WERI-Rb-1 (cell line): ENCODE measurements at places on chromosomes 13 and 19.
A peak's percentile ranks its signal among the peaks of the same experiment; 100 is the strongest.

GRCh38 chr19:32308431-32309077 is 36.9 kb upstream of the ZNF507 start:
- no peak for DNase-seq

DNA sequence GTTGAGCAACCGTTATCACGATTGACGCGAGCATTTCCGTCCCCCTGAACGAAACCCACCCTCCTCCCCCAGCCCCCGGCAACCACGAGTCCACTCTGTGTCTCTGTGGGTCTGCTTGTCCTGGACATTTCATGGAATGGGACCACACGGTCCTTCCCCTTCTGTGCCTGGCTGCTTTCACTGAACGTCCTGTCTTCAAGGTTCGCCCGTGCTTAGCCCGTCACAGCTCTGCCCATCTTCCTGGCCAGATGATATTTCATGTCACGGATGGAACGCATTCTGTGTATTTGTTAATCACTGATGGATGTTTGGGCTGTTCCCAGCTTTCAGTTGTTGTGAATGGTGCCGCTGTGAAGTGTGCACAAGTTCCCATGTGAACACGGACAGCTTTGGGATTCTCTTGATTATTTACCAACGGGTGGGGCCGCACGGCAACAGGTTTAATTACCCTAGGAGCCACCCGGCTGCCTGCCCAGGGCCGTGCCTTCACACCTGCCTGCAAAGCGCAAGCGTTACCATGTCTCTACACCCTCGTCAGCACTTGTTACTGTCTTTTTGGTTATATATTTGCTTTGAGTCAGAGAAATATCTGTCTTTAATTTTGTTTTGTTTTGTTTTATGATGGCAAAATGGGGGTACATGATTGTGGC is 42.5 kb downstream of the RASA3 start:
- DNase-seq = peak; percentile 8

DNA sequence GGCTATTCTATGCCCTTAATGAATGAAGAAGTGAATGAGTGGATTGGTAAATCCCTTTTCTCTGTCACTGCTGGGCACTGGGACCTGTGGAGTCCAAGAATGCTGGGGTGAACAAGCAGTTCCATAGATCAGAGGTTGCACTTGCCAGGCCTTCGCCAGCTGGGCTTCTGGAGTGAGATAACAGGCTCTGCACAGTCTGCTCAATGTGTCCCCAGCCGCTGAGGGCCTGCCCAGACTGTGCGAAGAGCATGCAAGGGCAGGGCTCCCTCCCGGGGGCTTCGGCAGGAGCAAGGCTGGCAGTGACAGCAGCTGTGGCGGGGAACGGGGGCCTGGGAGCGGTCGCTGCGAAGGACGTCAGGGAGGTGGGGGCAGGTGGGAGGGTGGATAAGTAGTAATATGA is 51.3 kb downstream of the ZNF536 start:
- DNase-seq = peak; percentile 28

DNA sequence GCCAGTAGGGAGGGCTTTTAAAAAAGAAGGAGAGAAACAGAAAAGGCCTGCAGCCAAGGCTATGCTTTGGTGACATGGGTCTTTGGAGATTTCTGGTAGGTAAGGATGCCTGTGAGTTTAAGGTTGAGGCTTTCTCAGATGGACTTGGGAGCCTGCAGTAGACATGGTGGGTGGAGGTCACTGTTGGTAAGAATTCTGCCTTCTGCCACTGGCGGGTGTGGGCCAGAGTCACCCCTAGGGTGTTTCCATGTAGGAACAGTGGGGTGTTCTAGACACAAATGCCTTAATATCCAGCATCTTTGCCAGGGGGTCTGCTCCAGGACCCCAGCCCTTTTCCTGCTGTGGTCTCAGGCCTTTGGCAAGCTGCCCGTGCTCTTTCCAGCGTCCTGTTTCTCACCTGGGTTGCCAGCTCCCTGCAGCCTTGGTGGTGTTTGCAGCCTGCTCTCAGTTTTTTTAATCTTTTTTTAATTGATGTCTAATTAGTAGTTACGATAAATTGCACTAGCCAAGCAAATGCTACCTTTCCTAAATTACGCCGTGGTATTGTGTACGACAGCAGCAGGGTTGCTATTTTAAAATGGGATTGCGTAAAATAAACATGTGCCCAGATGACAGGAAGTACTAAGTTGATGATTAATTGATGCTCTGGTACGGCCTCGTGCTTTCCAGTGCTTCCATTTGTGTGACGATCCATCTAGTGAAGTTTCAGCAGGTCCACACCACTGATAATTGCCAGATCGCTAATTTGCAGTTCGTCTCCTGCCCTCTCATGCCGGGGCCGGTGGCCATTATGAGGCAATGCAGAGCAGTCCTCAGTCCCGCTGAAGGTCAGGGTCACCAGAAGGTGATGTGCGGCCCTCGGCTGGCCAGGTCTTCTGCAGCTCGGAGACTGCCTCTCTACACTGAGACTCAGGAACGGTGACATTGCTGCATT is 35.3 kb upstream of the NPAS1 start:
- DNase-seq = no peak

GRCh38 chr13:98507282-98507797 is 69.6 kb downstream of the STK24 start:
- no peak for DNase-seq

GRCh38 chr19:5676105-5676771 is 4.1 kb downstream of the MICOS13 start:
- no peak for DNase-seq

DNA sequence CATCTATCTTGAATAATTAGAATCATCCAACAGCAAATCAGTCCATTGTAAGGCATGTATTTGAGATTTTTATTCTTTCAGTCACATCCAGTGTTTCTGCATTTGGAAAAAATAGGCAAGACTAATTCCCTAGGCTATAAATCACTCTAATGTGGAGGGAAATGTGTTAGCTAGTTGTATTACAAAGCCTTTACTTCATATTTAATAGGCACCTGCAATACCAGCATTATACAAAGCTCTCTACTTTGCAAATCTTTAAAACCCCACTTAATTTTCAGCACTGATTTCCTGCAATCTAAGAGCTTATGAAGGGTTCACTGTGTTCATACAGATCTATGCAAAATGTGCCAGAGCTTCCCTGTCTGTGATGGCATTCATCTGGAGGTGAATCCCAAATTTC is 12.3 kb downstream of the PCDH9 start:
- DNase-seq = no peak

- peak; percentile 56 for DNase-seq
Measured at GRCh38 chr19:13846557-13847406, 30.2 kb upstream of the NANOS3 start.
